ENCODE measurements at places on chromosomes 11 and 22. TPM values are rescaled to one million over a fixed set of nuclear protein-coding genes. Genes with fewer than 3 reads are reported as not detected.

PRAME gene
- polyA plus RNA-seq, result 1.7 TPM

PNPLA3 gene
- 2.0 TPM for polyA plus RNA-seq

PANX1 gene
- 28.7 TPM for polyA plus RNA-seq

SOX6 gene
- 25.0 TPM for polyA plus RNA-seq

SCUBE1 gene
- polyA plus RNA-seq, result 8.7 TPM

C11orf16 gene
- 0.96 TPM for polyA plus RNA-seq

HBG2 gene
- polyA plus RNA-seq, result 1,458 TPM

OR5A1 gene
- polyA plus RNA-seq, result 0.03 TPM

PLEKHB1 gene
- 9.0 TPM for polyA plus RNA-seq

FOLR3 gene
- polyA plus RNA-seq, result 1.1 TPM

MEI1 gene
- polyA plus RNA-seq, result 4.6 TPM

TREH gene
- 2.0 TPM for polyA plus RNA-seq

C11orf21 gene
- 0.43 TPM for polyA plus RNA-seq

HTR3A gene
- polyA plus RNA-seq, result not detected

NRGN gene
- polyA plus RNA-seq, result 13.6 TPM

ASRGL1 gene
- 60.7 TPM for polyA plus RNA-seq

HEPACAM gene
- 2.2 TPM for polyA plus RNA-seq

UPK3A gene
- 1.5 TPM for polyA plus RNA-seq

FAT3 gene
- 13.7 TPM for polyA plus RNA-seq

CYTH4 gene
- 3.9 TPM for polyA plus RNA-seq

CADM1 gene
- polyA plus RNA-seq, result 161 TPM

POLR2L gene
- 71.9 TPM for polyA plus RNA-seq

CRYBB3 gene
- 0.27 TPM for polyA plus RNA-seq

MFRP gene
- not detected for polyA plus RNA-seq

SLC15A3 gene
- polyA plus RNA-seq, result 15.7 TPM

OR10A6 gene
- polyA plus RNA-seq, result 0.05 TPM

BCR gene
- polyA plus RNA-seq, result 54.6 TPM

TRIM49 gene
- polyA plus RNA-seq, result not detected

SHISAL1 gene
- polyA plus RNA-seq, result 2.3 TPM
